Stromal cell of bone marrow (primary cell): ENCODE measurements at places on chromosomes 6 and 20.
A peak's percentile ranks its signal among the peaks of the same experiment; 100 is the strongest.

GRCh38 chr6:90900034-90900433, 313.2 kb upstream of the MAP3K7 start:
- DNase-seq, result no peak

DNA sequence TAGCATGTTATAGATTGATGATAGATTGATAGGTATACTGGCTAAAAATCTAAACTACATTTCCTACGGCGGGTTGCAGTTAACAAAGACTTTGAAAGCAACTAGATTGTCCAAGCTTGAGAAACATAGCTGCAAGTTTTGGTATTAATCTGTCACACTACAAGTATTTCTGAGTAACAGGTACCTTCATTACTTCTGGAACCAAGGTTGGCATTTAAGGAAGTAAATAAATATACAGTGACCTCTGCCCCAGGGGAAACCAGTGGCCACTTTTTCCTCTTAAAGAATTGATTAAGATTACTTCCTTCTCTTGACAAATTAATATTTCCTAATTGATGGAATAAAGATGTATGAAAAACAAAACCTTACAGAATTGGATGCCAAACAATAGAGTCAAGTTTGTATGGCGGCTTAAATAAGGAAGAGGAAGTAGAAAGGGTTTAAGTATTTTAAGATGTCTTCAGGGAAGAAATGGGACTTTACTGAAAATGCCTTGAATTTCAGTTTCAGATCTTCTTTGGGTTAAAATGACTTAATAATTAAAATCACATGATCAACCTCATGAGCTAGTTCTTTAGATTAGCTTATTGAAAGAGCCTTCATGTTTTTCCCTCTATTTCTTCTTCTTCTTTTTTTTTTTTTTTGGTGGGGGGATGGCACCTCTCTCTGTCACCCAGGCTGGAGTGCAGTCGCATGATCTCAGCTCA, 132.8 kb downstream of the DOK5 start:
- no peak for DNase-seq

- DNase-seq, result no peak
Measured at GRCh38 chr6:28953585-28954258, 29.9 kb upstream of the TRIM27 start.

GRCh38 chr6:21164768-21165326, 428.7 kb upstream of the SOX4 start:
- peak; percentile 14 for DNase-seq

- no peak for DNase-seq
Measured at GRCh38 chr6:148466158-148466557, 123.5 kb downstream of the SASH1 start.

- DNase-seq, result no peak
Measured at GRCh38 chr6:46734867-46735719, at the start of gene PLA2G7. Gene PLA2G7, minus strand, starts transcription at chr6:46735375. Its CDS starts 12,484 bp downstream, at chr6:46722891.

GRCh38 chr20:21388566-21388965, 8.8 kb downstream of the NKX2-4 start:
- DNase-seq, result no peak

DNA sequence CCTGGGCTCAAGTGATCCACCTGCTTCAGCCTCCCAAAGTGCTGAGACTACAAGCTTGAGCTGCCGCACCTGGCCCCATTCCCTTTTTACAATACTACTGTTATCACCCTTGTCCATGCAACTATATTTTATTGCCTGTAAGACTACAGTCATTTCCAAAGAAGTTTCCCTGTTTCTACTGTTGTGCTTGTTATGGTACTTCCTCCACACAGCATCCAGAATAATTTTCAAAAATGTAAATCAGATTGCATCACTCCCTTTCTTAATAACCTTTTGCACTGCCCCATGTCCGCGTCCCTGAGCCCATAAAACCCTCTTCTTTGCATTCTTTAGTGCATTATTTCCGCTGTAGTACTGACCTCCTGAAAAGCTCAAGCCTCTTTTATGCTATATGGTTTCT, 128.9 kb upstream of the AKIRIN2 start:
- no peak for DNase-seq

- DNase-seq, result no peak
Measured at GRCh38 chr20:37291724-37292126, 2.3 kb downstream of the MANBAL start.

- peak; percentile 83 for DNase-seq
Measured at GRCh38 chr6:46637145-46637544, 15.5 kb downstream of the CYP39A1 start.

GRCh38 chr6:7914991-7915789, 4.6 kb upstream of the TXNDC5 start:
- peak; percentile 86 for DNase-seq

GRCh38 chr6:134152767-134153485, 100.5 kb upstream of the SLC2A12 start:
- no peak for DNase-seq

DNA sequence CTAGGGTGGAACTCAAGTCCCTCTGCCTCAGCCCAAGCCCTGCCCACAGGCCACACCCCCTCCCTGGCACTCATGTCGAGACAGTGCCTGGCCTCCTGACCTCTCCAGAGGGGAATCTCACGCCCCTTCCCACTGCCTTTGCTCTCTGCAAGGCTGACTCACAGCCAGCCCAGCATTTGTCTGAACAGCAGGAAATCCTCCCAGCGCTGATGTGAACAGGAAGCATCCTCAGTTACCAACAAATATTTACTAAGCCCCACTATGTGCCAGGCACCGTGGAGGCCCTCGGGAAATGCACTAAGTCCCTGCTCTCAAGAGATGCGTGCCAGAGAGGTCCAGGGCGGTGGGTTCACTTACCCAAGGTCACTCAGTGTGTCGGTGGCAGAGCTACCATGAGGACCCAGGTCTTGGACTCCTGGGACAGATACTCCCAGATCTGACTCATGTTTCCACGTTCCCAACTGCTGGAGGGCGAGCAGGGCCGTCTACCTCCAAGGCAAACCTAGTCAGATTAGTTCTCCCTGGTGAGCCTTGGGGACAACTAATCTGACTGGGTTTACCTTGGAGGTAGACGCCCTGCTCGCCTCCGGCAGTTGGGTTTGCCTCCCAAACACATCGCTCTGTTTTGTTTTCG, 7.8 kb downstream of the ADA start:
- peak; percentile 66 for DNase-seq

DNA sequence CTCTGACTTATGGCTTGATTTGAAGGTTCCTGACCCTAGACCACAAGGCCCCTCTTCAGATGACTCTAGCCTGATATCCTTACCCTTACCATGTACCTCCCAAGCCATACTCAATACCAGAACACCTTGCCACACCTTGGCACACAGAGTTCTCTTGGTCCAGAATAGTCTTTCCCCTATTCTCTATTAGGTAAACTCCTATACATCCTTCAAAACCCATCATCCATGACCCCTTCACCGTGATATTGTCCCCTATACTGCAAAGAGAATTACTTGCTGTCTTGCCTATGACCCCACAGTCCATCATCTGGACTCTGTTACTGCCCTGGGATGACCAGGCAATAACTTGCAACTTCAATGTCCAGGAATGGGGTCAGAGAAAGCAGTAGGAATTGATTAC, 31.8 kb upstream of the DSN1 start:
- DNase-seq, result no peak

GRCh38 chr20:271069-271468, 13.5 kb downstream of the DEFB132 start:
- no peak for DNase-seq

DNA sequence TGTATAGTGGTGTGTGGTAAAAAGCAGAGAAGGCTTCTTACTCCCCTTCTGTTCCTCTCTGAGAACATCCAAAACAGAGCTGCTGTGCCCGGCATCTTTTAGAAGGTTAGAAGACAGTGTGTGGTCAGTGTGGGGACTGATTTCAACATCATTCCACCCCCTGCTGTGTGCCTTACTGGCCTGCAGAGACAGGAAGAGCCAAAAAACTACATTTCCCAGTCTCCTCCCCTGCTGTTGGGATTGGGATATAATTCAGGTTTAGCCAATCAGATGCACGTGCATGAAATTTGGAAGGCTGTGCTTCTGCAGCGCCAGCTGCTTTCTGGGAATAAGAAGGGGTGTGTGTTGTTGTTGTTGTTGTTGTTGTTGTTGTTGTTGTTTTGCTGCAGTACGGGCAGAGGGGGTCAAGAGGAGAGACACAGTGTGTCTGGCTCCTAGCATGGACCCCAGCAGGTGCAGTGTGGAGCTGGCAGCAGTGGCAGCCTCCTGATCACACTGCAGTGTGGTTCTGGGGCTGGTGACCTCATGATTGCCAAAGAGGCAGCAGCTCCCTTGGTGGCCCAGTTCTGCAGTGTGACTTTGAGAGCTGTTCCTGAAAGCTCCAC, 74.7 kb downstream of the MRPL14 start:
- peak; percentile 79 for DNase-seq

GRCh38 chr6:39203436-39204159, 25.7 kb downstream of the KCNK5 start:
- DNase-seq, result no peak

DNA sequence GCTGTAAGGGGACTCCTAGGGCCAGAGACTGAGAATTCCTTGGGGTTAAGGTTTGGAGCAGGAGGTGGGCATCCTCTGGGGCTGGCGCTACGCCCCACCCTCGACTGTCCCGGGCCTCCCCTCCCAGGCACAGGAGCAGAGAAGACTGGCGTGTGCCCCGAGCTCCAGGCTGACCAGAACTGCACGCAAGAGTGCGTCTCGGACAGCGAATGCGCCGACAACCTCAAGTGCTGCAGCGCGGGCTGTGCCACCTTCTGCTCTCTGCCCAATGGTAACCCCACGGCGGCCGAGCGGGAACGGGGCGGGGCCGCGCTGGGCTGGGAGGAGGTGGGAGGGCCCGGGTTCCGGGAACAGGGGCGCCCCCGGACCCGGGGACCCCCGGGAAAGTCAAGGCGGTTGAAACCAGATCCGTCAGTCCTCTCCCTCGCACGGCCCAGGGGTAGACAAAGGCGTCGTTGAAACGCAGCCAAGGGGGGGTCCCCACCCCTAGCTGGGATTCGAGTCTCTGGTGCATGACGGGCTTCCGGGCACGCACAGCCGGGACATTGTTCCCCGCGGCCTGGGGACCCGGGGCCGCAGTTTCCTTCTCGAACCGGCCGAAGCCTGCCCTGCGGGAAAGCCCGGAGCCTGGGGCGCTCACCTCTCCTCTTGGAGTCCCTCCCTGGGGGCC, 844 bp downstream of the WFDC2 start:
- no peak for DNase-seq

GRCh38 chr20:10314198-10314597, 95.6 kb downstream of the SNAP25 start:
- no peak for DNase-seq

GRCh38 chr6:16578695-16579285, 182.5 kb downstream of the ATXN1 start:
- no peak for DNase-seq

- DNase-seq, result no peak
Measured at GRCh38 chr20:50353289-50353961, 156.8 kb upstream of the PTPN1 start.

DNA sequence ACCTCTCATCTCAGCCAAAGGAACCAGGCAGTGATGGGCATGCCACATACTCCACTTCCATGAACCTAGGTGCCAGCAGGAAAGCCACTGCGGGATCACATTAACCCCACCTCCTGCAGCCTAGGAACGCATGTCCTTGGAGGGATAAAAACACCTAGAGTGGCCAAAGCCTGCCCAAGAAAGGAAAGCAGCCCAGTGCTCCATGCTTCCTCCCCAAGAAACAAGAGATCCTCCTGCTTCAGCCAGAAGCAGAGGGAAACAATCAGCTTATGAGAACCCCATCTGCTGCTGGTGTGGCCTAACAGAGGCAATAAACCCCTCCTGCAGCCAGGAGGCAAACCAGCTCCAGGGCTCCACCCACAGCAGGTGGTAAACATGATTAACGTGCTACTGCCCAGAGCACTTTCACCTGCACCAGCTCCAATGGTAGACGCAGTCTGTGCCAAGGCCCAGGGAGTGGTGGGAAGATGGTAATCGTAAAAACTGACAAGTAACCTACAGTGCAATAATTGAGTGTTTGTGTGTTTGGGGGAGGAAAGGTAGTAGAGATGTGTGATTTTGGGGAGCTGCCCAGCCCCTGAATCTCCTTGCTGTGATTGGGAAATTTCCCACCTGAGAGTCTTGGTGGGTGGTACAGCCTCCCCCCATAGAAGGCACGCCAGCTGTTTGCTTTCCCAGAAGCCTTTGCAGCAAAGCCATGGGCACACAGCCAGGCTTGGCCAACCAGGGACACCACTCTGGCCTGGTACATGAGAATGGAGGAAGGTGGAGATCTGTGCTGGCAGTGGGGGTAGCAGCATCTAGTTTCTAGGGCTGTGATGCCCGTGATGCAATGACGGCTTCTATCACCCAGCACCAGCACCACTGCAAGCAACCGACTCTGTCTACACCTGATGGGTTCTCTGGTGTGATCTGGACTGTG, 50.6 kb upstream of the TBC1D7 start:
- no peak for DNase-seq

- no peak for DNase-seq
Measured at GRCh38 chr6:138230221-138230620, 11.9 kb upstream of the PBOV1 start.

- no peak for DNase-seq
Measured at GRCh38 chr6:36839749-36840431, 646 bp upstream of the CPNE5 start.

GRCh38 chr6:150445486-150445885, 76.7 kb downstream of the IYD start:
- no peak for DNase-seq

- DNase-seq, result no peak
Measured at GRCh38 chr6:4139272-4139671, 3.9 kb upstream of the ECI2 start.
